ENCODE measurements at places on chromosomes 13 and 19.

DNA sequence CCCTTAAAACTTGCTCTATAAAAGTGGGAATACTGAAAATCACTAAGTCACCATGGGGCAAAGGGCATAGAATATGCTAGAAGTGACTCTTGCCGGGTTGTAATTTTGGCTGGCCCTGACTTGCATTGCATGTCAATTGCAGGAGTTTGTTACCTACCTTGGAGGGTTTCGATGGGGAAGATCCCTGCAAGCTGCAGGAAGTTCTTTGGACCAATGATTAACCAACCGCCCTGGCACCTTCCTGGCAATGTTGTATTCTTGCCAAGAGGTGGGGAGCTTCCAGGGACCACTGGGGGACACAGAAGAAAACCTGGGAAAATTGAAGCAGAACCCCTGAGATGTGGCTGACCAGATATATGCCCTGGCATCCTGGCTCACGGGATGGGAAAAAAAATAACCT, 235.8 kb downstream of the B3GLCT start:
- DNase-seq: no peak

GRCh38 chr13:71759651-71760511, 107.1 kb downstream of the DACH1 start:
- DNase-seq: no peak

GRCh38 chr19:55487924-55488687, at the start of gene SSC5D:
Gene SSC5D, plus strand, starts transcription at chr19:55488436. Its CDS starts 154 bp downstream, at chr19:55488590.
- DNase-seq: peak; percentile 39

DNA sequence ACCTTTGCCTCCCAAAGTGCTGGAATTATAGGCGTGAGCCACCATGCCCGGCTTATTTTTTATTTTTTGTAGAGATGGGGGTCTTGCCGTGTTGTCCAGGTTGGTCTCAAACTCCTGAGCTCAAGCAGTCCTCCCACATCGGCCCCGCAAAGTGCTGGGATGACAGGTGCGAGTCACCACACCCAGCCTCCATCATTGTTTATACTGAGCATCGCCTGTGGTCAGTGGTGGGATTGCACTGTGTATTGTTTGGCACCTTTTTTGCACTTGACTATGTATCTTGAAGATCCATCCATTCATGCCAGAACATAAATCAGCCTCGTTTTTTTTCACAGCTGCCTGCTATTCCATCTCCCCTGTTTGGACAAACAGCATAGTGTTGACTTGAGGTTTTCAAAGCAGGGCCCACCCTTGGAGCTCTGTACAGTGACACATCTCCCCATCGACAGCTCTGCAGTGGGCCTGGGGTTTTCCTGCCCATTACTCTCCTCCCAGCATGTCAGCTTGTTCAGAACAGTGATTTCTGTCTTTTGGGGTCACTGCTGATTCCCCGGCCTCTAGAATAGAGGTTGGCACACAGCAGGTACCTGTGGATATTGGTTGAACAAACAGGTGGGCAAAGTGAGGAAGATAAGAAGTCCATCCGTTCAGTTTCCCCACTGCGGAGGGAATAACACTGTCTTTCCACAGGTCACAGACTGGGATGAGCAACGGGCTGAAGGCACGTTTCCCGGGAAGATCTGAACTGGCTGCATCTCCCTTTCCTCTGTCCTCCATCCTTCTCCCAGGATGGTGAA, 8.2 kb upstream of the UPK1A start:
- DNase-seq: no peak

GRCh38 chr13:41546372-41547190, 89.2 kb downstream of the RGCC start:
- DNase-seq: peak; percentile 11
